ENCODE measurements at places on chromosomes 5 and 9.

DNA sequence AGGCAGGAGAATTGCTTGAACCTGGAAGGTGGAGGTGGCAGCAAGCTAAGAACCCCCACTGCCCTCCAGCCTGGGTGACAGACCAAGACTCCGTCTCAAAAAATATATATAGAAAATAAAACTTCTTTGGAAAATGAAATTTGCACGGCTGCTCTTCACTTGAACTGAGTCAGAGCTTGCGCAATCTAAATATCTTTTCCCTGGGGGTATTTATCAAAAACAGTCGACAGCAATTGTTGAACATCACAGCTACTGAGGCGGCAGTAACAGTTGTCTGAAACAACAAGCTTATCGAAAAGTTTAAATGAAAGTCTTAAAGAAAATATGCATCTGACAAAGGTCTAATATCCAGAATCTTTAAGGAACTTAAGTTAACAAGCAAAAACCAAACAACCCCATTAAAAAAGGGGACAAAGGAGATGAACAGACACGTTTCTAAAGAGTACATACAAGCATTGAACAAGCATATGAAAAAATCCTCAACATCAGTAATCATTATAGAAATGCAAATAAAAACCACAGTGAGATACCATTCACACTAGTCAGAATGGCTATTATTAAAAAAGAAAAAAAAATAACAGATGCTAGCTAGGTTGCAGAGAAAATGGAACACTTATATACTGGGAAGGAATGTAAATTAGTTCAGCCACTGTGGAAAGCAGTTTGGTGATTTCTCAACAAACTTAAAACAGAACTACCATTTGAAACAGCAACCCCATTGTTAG is 153.6 kb upstream of the CDH9 start:
- DNase-seq = no peak

GRCh38 chr9:134591082-134591571 is 50.5 kb upstream of the COL5A1 start:
- DNase-seq = no peak

DNA sequence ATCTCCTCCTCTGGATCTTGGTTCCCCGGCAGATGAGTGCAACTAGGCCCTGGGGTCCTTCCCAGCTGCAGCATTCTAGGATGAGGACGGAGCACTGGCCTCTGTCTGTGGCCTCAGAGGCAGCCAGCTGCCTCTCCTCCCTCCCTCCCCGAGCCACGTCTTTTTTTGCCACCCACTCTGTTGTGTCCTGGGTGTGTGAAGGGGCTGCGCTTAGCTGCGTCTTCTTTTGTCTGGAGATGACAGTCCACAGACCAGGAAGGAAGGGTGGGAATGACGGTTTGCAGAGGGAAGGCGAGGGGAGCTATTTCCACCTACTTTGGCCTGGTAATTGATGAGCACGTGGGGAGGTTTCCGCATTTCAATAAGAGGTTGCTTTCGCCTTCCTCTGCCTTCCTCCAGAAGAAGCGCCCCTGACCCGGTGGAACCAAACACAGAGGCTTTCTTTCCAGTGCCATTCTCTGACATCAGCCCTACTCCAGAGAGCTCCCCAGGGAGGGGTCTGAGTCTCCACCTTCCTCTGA is 34.5 kb upstream of the GABRP start:
- DNase-seq = no peak

GRCh38 chr9:123887837-123888236 is 42.1 kb downstream of the DENND1A start:
- no peak for DNase-seq

GRCh38 chr5:132272311-132273210 is 15.1 kb downstream of the PDLIM4 start:
- DNase-seq = peak; percentile 42

DNA sequence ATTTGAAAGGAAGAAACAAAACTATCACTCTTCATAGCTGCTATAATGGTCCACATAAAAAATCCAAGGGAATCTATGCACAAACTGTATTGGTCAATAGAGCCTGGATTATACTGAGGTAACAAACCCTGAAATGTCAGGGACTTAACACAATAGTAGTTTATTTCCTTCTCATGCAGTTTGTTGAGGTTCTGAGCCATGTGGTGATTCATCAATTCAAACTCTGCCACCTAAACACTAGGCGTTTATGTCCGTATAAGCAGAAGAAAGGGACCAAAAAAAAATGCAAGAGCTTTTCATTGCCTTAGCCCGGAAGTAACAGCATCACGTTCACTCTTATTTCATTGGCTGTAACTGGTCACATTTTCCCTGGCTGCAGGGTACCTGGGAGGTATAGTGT is 464.7 kb downstream of the ZSWIM6 start:
- no peak for DNase-seq

DNA sequence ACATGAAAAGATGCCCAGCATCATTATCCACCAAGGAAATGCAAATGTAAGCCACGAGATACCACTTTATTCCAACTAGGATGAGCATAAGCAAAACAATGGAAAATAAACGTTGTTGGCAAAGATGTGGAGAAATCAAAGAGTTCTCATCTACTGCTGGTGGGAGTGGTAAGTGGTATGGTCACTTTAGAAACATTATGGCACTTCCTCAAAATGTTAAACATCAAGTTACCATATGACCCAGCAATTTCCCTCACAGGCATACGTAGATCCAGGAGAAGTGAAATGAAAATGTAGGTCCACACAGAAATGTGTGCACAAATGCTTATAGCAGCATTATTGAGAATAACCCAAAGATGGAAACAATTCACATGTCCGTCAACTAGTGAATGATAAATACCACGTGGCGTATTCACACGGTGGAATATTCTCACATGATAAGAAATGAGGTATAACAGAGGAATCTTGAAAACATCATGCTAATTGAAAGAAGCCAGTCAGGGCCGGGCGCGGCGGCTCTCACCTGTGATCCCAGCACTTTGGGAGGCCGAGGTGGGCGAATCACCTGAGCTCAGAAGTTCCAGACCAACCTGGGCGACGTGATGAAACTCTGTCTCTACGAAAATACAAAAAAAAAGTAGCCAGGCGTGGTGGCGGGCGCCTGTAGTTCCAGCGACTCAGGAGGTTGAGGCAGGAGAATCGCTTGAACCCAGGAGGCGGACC is 16.4 kb upstream of the FLT4 start:
- no peak for DNase-seq

DNA sequence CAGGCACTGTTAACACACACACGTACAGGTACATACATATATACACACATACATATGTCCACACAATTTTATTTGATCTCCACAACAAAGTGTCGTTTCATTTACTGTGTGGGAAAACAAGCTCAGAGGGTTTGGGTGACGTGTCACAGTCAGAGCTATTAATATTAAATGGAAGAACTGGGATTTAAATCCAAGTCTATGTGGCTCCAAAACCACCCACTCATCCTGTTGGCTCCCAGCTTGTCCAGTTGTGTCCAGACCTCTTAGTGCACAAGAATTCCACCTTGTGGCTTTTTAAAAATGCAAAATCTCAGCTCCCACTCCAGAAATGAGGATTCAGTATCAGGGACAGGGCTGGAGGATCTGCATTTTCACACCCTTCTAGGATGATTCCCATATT is 52.3 kb upstream of the PTPDC1 start:
- no peak for DNase-seq

DNA sequence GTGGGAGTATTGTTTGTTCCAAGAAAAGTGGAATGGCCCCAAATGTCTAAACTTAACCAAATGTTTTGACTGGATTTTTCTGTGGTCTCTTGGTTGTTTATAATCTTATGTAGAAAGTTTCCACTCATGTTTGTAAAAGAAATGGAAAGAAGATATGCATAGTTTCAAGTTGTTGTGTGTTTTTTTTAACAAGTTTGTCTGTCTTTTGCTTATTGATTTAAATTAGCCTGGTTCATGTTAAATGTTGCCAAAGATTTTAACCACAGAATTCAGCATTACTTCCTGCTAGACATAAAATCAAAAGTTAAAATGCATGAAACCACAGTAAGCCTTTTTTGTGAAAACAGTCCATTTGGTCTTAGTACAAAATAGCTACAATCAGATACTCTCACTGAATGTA is 14.0 kb downstream of the PPWD1 start:
- no peak for DNase-seq

- DNase-seq = no peak
Measured at GRCh38 chr9:121950441-121950840, 142.7 kb downstream of the TTLL11 start.
